ENCODE measurements at places on chromosomes 1 and 21.

DNA sequence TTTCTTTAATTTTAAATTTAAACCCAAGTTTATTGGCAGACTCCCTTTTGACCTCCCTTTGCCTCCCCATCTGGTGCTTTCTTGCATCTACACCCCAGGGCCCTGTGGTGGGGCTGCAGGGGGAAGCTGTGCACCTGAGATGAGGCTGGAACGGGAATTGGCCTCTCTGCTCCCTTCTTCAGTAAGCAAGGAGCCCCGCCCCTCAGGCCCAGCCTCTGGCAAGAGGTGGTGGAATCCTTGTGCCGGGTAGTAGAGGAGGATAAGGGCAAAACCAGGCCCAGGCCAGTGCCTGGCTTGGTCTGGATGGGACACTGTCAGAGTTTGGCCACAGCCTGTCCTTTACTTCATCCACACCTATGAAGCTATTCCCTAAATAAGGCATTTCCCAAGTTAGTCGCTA lies 25.1 kb downstream of the ATP8B2 start:
- DNase-seq, result no peak

DNA sequence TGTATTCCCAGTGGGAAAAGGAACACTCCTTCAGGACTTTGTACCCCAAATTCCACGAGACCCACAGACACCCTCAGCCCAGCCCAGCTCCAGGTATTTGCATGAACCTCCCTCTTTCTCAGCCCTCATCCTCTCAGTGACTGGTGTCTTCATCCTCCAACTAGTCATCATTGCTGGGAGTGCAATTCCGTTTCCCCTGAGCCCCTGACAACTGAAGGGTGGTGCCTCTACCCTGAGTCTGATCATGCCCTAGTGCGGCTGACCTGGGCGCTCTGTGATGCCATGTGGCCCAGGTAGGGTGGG lies 3.8 kb upstream of the ZNF692 start:
- no peak for DNase-seq

DNA sequence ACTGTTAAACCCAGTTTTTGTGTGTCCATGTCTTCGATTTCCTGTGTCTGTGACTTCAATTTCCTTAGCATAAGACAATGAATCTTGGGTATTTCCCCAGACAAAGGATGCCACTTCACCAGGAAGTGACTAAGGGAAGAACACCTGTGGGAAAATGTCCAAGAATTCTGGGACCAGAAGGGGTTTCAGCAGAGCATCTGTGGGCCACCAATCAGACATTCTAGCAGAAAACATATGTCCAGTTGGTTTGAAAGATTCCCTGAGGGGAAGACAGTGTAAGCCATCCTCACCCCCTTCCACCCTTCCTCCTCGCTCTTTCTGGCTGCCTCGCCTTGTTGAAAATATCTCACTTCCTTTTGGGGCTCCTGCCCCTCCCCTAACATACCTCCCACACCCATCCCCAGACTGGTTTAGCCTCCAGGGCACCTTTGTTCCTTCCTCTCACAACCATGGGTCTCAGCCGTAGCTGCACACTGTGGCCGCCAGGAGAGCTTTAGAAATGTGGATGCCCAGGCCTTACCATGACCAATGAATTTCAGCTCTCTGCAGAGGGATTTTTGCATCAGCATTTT lies 25.5 kb upstream of the IFNAR1 start:
- DNase-seq, result no peak

- no peak for DNase-seq
Measured at GRCh38 chr1:26789931-26790330, 2.2 kb downstream of the PIGV start.

GRCh38 chr1:239126884-239127283 lies 259.5 kb upstream of the CHRM3 start:
- DNase-seq, result no peak

DNA sequence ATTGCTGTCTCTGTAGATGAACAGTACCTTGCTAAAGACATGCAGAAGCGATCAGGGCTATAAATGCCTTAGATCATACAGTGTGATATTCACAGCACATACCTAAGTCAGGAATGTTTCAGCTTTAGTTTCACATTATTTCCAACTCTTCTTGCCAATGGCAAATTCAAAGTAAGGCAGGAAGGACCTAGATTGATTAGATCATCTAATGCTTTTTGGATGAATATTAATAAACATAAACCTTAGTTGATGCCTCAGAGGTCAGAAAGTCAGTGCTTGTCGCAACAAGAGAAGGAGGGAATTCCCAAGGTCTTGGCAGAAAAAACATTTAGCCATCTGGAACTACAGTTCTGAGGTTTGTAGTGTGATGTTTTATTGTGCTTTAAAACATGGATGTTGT lies 122.3 kb downstream of the TNFSF18 start:
- DNase-seq, result no peak

DNA sequence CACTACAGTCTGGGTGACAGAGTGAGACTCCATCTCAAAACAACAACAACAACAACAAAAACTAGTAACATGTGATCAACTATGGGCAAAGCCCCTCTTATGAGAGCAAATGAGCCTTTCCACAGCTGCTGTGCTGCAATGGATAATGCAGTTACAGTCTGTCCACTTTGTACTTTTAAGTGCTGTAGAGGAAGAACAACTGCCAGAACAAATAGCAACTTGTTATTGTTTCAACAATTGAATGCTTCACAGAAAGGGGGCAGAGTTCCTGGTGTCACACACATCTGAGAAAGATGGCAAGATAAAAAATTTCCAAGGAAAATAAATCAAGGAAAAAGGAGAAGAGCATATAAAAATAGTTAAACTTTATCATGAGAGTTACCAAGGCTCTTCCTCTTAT lies 243.6 kb upstream of the DMRTA2 start:
- no peak for DNase-seq

GRCh38 chr1:108033550-108033951 lies 68.6 kb upstream of the VAV3 start:
- DNase-seq, result no peak

- no peak for DNase-seq
Measured at GRCh38 chr1:201116091-201116490, 3.9 kb upstream of the CACNA1S start.

DNA sequence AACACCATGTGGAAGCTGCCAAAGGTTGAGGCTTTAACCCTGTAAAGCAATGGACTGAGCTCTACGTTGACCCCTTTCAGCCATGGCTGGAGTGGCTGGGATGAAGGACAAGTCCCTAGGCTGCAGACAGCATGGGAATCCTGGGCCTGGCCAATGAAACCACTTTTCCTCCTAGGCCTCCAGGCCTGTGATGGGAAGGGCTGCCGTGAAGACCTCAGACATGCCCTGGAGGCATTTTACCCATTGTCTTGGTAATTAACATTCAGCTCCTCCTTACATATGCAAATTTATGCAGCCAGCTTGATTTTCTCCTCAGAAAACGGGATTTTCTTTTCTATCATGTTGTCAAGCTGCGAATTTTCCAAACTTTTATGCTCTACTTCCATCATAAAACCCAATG lies 214.5 kb downstream of the RGS7 start:
- no peak for DNase-seq

- no peak for DNase-seq
Measured at GRCh38 chr1:25126562-25126961, 105.7 kb downstream of the SYF2 start.

DNA sequence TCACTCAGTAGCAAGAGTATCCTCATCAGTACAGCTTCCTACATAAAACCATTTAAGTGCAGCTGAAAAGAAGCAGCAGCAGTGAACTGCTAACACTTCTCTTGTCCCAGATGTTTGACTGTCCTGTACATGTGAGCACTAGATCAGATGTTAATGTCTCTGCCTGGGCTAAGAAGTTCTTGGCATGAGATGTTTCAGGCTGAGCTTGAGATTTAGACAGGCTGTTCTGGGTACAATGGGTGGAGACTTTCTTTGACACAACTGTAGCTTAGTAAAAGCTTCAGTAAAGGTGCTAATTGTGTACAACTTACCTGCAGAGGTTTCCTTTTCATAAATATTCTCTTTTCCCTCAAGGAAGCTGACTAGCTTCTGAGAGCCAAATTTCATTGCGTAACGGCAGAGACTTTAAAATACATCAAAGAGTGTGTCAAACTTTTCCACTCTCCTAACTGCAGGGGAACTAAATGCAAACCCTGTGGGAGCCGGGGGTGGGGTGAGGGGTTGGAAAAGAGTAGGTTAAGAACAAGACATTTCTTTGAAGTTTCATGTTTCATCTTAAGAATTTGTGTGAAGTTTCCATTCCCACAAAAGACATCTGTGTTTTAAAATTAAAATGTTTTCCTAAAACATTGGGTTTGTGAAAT lies 82.1 kb upstream of the CCDC190 start:
- DNase-seq, result no peak

DNA sequence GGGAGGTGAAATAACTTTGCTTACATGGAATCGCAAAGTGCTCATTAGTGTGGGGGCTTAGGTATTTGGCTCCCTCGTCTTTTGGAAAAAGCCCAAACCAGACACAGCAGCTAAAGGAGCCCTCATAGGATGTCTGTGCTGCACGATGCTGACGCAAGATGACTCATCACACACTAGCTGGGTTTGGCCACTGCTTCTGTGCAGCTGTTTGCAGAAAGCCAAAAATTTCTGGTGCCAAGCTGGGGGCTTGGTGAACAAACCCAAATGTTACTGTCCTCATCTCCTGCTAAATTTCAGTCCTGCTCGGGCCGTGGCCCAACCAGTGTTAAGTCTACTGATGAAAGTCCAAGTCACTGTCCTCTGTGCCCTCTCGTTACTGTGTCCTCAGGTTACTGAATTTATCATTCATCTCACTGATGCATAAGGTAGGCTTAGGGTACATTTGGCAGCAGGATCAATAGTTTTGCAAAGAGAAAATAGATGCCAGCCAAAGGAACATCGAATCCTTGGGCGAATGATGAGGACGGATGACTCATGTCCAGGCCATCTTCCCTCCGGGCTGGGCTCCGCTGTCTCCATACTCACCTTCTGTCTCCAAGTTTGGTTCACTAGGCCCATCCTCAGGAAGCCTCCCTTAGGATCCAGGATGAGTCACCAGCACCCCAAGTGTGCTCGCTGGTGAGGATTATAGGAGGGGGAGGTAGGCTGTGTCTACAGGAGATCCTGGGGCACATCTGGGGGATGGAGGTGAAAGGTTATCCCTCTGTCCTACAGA lies 177.7 kb downstream of the ADSS2 start:
- DNase-seq, result no peak

- DNase-seq, result no peak
Measured at GRCh38 chr1:185154912-185155513, 1.7 kb downstream of the TRMT1L start.

GRCh38 chr21:37915941-37916309 lies 332 bp downstream of the KCNJ6 start:
- DNase-seq, result no peak

DNA sequence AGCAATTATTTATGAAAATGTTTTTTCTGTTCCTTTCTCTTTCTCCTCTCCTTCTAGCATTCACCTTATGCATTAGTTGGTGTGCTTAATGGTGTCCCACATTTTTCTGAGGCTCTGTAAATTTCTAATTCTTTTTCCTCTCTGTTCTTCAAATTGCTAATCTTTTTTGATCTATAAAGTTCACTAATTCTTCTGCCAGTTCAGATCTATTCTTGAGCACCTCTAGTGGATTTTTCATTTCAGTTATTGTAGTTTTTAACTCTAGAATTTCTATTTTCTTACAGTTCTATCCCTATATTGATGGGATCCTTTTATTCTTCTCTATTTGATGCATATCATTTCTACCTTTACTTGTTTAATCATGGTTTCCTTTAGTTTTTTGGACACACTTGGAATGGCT lies 22.4 kb downstream of the CFAP57 start:
- no peak for DNase-seq

DNA sequence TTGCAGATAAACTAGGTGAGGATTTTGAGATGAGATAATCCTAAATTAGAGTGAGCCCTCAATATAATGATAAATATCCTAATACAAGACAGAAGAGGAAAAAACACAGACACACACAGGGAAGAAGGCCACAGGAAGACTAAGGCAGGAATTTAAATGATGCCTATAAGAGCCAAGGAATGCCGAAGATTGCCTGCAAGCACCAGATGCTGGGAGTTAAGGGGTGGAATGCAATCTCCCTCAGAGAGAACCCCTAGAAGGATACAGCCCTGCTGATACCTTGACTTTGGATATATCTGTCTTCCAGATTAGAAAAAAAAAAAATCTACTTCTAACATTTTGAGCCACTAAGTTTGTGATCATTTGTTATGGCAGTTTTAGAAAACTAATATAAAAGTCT lies 299.7 kb upstream of the PRMT6 start:
- DNase-seq, result no peak

DNA sequence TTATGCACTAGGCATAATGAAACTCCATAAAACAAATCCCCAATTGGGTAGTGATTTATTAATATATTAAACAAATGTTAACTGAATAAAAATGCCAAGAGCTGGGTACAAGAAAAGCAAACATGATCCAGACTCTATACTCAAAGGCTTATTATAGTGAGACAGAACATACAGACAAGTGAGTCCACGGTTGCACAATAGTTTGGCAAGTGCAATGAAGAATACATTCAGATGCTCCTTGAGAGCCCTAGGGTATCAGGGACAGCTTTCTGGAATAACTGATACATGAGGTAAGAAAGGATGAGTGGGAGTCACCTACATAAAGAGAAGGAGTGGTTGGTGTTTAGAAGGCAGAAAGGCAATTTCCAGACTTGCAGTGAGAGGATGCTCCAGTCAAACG lies 85.1 kb downstream of the VAV3 start:
- DNase-seq, result no peak

GRCh38 chr21:35329940-35330660 lies 281.0 kb upstream of the RUNX1 start:
- no peak for DNase-seq

- no peak for DNase-seq
Measured at GRCh38 chr1:8020032-8020431, 6.1 kb downstream of the ERRFI1 start.

DNA sequence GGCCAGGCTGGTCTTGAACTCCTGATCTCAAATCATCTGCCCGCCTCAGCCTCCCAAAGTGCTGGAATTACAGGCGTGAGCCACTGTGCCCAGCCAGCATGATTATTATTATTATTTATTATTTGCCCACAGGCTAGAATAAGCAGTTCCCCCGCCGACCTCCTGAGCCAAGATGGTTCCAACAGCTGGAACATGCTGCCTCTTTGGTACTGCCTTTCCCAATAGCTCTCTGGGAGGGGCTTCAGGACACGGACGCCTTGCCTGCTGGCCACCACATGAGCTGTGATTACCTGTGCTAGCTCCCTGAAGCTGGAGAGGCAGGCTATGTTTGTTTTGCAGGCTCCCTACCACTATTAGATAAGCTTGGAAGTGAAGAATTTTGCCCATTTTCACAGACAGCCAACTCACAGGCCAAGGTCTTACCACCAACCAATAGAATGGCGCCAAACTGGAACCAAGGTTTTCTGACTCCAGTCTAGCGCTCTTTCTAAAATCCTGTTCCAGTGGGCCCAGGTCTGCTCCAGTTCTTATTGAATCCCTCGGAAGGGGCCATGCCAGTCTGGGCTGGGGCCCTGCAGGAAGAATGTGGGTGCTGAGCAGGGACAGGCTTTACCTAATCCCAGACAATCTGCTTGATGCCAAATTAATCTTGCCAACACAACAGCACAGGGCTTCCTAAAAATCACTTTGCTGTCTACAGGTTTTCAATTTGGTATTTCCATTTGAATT lies 2.1 kb upstream of the GPR61 start:
- no peak for DNase-seq

- no peak for DNase-seq
Measured at GRCh38 chr1:112395256-112395820, 676 bp upstream of the CTTNBP2NL start.

Measured in iPS DF 19.7 (cell line).